ENCODE measurements at places on chromosomes 4 and X. TPM values are rescaled to one million over a fixed set of nuclear protein-coding genes. Genes with fewer than 3 reads are reported as not detected.

ADGRA3 gene
- 60.3 TPM for polyA plus RNA-seq

HERC5 gene
- polyA plus RNA-seq, result 2.6 TPM

OSTC gene
- 158 TPM for polyA plus RNA-seq

SLC9B1 gene
- 1.1 TPM for polyA plus RNA-seq

TMPRSS11A gene
- not detected for polyA plus RNA-seq

CXCL8 gene
- polyA plus RNA-seq, result 17.7 TPM

NIPAL1 gene
- 4.5 TPM for polyA plus RNA-seq

LPAR4 gene
- polyA plus RNA-seq, result 53.4 TPM

BTK gene
- 3.6 TPM for polyA plus RNA-seq

KDR gene
- polyA plus RNA-seq, result not detected

C4orf36 gene
- 0.24 TPM for polyA plus RNA-seq

PCDH11X gene
- polyA plus RNA-seq, result 0.20 TPM

VEGFD gene
- 1.4 TPM for polyA plus RNA-seq

NPY2R gene
- polyA plus RNA-seq, result not detected

PDGFRA gene
- polyA plus RNA-seq, result 58.7 TPM

SNCA gene
- 69.3 TPM for polyA plus RNA-seq

ANKRD17 gene
- 53.7 TPM for polyA plus RNA-seq

DCAF8L2 gene
- polyA plus RNA-seq, result not detected

GPC4 gene
- 67.3 TPM for polyA plus RNA-seq

Data from muscle of arm (tissue), 14 donors.